NB4 (cell line): ENCODE measurements at places on chromosomes 16 and 17.
A peak's percentile ranks its signal among the peaks of the same experiment; 100 is the strongest.

GRCh38 chr17:80091376-80091775 is 10.0 kb upstream of the GAA start:
- no peak for DNase-seq

DNA sequence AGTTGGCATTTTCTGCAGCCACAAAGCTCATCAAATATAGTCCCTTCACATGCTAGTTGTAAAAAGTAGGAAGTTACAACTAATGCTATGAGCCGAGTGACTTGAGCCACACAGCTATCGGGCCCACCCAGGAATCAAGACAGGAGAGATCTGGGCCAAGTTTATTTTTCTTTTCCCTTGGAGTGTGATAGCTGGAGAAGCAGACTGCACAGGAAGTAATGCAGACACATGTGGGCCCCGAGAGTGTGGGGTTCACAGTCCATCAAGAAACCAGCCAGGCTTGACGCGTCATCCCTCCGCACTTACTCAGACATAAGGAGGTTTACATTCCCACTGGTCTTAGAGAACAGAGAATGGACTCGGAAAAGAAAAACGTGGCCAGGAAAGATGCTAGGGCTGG is 403.1 kb upstream of the CDH11 start:
- no peak for DNase-seq

DNA sequence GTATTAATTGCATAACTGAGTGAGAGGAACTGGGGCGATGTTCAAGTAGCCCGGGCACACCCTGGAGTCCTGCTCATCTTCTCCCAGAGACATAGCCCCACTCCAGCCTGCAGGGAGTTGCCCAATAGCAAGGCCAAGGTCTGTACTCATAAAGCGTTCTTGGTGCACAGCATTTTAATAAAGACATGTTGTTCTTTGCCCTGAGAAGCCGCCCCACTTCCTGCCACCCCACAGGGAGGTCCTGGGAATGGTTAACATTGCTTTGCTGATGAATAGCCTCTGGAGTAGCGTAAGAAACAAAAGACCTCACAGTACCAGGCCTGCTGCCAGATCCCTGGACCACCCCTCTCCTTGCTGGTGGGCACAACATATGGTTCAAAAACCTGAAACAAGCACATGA is 21.6 kb upstream of the CDH1 start:
- DNase-seq = peak; percentile 29

- DNase-seq = peak; percentile 61
Measured at GRCh38 chr17:16444258-16444886, 29.0 kb downstream of the TRPV2 start.

DNA sequence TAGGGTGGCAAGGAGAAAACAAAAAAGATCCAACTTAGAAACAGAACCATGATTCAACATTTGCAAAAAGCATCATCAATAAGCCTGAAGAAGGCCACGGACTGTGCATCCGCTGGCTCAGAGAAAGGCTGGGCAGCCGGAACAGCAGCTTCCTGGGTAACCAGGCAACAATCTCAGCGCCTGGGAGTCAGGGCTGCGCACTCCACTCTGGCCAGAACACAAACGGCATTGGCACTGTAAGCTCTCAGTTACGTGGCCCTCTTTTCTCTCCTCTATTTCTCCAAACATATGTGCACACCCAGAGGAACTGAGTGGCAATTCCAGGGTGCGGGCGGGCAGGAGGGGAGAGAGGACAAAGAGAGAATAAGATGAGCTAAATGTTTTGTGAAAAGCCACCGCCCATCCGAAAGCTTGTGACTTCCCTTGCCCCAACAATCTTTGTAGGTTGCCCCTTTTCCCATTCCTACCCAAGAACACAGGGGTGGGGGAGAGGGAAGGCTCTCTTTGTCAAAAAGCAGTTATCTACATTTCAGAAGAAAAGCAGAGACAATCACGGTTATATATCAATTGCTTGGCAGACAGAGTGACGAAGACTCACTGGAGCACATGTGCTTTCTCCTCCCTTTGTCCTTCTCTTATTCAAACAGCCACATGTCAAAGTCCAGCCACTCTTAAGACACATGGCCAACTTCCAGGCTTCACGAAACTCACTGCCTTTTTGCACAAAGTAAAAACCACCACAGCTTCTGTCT is 6.6 kb upstream of the GHDC start:
- no peak for DNase-seq

DNA sequence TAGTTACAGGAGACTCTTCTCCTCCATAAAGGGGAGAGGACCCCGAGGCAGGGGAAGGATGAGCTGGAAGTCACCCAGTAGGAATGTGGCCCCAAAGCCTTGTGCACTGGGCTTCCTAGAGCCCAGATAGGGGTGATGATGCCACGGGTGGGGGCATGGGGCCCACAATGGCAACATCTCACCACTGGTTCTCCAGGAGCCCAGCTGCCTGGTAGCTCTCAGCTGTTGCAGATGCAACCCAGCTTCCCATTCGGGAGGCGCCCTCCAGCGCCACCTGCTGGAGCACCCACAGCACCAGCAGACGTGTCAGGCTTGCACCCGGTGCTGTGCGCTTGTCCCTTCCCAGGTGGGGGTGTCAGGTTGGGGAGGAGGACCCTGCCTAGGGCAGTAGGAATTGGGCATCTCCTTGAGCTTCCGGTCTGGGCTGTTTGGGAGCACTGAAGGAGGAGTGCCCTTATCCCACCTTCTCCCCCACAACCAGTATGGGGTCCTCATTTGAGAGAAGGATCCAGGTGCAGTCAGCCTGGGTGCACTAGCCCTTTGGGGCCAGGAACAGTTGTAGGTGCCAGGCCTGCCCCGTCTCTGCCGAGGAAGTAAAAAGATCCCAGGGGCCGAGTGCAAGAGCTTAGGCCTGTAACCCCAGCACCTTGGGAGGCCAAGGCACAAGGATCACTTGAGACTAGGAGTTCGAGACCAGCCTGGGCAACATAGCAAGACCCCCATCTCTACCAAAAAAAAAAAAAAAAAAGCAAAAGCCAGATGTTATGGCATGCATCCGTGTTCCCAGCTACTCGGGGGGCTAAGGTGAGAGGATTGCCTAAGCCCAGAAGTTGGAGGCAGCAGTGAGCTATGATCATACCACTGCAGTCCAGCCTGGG is 14.4 kb downstream of the CDIPT start:
- DNase-seq = peak; percentile 81

- no peak for DNase-seq
Measured at GRCh38 chr16:49851468-49851787, 4.5 kb downstream of the ZNF423 start.

DNA sequence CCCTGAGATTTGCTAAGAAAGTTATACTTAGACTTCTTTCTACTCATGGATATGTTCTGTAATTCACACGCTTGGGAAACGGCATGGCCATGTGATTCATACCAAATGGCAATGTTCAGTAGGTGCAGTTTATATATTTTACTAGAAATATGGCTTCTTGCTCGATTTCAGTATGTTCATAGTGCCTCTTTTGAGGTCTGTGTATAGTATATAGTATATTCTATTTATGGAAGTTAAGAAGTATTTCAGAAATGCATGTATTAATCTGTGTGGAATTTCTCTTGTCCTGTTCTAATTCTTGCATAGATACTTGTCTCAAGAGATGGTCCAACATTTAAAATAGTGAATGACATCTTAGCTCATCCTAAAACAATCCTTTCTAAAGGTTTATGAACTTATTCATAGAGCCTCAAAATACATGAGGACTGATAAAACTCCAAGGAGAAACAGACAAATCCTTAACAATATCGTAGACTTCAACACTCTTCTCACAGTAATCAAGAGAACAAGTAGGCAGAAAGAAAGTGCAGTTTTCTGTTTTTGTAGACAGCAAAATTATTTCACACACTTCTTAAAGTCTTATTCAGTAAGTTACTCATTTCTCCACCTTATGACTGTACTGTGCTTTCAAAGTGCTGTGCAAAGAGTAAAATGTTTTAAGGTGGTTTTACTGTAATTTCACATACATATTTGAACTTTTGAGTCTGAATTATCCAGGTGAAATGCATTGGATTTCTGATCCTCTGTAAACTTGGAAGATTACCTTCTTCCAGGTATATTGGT is 11.1 kb downstream of the BPTF start:
- no peak for DNase-seq

- no peak for DNase-seq
Measured at GRCh38 chr16:1677339-1677738, 740 bp upstream of the JPT2 start.

DNA sequence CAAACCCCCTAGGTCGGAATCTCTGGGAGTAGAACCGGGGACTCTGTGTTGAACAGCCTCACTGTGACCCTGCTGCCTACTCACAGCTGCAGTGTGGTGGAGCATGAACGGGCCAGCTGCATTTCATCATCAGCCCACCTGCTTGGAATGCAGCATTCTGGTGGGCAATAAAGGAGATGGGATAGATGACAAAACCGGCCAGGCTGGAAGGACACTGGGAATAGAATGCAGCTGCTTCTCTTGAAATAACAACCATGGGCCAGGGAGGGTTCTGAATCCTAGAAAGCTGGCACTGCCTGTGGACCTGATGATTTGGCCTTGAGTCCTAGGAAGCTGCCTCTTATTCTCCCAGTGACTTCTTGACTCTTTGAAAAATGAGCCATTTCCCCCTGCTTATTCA is 23.5 kb downstream of the CFAP97D1 start:
- no peak for DNase-seq

DNA sequence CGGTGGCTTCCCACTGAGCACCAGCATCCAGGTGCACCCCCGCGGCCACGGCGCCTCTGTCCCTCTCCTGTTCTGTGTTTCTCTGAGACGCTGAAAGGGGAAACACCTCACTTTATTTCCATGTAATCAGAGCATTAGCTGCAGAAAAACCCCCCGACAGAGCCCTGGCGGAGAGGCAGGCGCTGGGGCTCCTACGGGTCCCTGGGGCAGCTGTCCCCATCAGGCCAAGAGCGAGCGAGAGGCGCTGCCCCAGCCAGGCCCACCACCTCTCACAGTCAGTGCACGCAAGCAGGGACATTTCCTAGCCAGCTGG is 27.1 kb upstream of the CHMP6 start:
- DNase-seq = no peak

DNA sequence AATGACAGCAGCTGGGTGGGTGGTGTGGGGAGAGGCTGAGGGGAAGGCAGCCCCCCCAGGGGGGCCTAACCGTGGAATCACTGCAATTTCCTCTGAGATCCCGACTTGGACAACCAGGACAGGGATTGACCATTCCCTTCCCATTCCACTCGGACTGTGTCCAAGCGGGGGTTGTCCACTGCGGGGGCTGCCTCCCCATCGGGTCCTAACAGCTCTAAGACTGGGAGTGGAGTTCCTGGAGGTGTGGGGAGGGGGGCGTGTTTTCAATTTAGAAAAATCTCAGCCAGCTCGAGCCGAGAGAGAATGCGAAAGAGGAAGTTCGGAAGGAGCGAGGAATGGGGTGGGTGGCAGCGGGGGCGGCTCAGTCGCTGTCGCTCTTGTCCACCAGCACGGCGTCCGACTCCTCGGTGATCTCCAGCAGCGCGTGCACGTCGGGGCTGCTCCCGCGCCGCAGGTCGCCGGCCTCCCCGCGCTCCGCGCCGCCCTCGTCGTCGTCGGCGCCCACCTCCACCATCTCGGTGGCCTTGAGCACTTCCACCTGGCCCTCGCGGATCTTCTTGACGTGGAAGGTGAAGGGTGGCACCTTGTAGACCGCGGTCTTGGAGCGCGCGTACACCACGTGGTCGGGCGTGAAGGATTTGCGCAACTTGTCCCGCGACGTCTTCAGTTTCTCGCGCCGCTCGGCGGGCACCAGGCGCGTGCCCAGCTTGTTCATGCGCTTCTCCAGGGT is 16.2 kb upstream of the STAT3 start:
- DNase-seq = peak; percentile 63

GRCh38 chr16:2977440-2977839 is 2.8 kb downstream of the PKMYT1 start:
- no peak for DNase-seq

GRCh38 chr17:43924558-43924957 is 17.2 kb upstream of the MPP2 start:
- no peak for DNase-seq

DNA sequence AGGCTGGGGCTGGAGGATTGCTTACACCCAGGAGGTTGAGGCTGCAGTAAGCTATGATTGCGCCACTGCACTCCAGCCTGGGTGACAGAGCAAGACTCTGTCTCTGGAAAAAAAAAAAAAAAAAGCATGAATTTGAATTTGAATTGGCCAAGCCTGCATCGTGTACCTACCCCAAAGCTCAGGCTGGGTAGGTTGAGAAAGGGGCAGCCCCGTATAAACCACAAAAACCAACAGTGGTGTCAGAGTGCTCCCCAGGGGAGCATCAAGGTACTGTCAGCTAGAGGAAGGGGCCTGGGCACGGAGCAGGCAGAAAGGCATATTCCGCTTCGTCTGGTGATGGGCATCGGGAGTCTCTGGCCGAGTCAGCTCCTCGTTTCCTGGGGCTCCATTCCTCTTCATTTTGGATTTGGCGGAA is 40.9 kb downstream of the RAP1GAP2 start:
- peak; percentile 66 for DNase-seq
